NCI-H1694 treated with DMSO at 0.1 percent for 48 hours (cell line): ENCODE measurements at places on chromosomes 5 and 9.

DNA sequence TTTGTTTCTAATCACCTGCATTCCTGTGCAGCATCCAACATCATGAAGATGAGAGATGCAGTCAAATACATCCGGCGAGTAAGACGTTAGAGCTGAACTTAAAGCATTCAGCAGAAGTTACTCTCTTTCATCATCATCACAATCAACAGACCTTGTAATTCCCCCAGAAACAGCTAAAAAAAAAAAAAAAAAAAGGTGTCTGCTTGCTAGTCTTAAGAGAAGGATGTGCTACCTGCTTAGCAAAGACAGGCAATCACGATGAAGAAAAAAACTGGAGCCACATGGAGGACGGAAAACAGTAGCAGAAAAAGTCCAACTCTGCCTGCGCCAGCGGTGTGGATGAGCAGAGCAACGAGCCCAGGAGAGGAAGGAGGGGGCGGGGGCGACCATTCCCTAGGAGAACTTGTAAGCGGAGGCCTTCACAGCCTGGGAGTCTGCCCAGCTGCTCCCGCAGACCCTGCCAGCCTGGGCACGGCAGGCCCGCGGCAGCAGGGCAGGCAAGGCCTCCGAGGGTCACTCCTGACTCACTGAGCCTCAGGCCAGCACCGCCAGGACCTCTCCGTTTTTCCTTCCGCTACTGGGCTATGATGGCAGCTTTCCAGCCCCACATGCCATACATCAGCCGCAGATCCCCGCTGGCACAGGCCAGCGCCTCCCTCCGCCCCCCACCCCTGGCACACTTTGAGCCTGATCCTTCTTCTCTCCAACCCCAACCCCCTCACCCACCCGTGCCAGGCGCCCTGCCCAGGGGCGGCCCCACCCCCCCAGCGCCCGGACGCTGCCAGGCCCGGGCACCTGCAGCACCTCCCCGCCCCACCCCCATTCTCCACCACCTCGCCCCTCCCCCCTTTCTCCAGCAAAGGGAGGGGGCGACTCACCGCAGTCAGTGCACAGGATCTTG is 1.4 kb downstream of the NRG2 start:
- peak; percentile 34 for DNase-seq

DNA sequence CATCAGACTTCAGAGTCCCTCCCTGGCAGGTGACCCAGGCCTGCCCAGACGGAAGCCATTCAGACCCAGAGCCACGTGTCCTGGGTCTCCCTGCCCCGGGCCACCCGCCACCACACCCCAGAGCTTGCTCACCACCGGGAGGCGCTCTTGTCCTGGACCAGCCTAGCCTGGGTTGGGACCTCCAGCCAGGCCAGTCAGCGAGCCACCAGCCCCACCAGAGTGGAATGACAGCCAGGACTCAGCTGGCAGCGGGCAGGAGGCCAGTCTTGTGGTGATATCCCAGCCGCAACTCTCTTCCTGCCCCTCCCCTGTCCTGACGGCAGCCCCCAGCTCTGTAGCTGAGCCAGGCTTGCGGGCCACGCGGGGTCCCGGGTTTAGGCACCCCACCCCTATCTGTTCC is 1.7 kb upstream of the PTGDS start:
- no peak for DNase-seq

- no peak for DNase-seq
These were observed 203.9 kb downstream of the RAB3C start for GRCh38 chr5:58786711-58787303.

- no peak for DNase-seq
These were observed 171.0 kb upstream of the TUT7 start for GRCh38 chr9:86525182-86525581.

DNA sequence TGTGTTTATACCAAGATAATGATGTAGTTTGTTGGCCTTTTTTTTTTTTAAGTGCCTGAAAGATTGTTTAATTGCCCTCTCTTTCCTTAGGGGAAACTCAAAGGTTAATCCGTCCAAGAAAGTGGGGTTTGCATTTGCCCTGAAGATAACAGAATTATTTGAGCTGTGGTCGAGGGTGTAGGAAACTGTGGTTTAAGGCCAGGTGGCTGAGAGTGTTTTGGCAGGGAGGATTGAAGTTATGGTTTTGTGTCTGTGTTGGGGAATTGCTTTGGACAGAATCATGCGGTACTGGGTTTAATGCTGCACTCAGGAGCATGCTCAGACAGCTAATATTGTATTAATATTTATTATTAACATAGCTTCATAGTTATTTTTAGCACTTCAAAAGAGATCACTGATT is 509.8 kb downstream of the EBF1 start:
- DNase-seq = no peak

- no peak for DNase-seq
These were observed 407.0 kb downstream of the ENC1 start for GRCh38 chr5:74233571-74233970.

DNA sequence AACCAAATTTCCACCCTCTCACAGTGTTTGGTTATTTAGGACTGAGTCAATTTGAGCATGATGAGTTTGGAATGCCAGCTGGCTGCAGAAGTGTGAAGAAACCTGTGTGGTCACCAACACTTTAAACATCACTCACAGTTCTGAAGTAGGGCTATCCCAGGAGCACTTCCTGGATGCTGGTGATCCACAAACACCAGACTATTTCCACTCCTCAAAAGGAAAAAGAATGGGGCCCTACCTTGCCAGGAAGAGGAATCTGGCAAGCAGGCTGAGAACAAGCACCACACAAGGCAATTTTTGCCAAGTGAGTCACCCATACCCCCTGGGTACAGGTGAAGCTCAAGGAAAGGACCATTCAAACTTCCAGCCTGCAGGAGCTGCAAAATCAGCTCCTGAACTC is 294.2 kb upstream of the PTGER4 start:
- DNase-seq = no peak

DNA sequence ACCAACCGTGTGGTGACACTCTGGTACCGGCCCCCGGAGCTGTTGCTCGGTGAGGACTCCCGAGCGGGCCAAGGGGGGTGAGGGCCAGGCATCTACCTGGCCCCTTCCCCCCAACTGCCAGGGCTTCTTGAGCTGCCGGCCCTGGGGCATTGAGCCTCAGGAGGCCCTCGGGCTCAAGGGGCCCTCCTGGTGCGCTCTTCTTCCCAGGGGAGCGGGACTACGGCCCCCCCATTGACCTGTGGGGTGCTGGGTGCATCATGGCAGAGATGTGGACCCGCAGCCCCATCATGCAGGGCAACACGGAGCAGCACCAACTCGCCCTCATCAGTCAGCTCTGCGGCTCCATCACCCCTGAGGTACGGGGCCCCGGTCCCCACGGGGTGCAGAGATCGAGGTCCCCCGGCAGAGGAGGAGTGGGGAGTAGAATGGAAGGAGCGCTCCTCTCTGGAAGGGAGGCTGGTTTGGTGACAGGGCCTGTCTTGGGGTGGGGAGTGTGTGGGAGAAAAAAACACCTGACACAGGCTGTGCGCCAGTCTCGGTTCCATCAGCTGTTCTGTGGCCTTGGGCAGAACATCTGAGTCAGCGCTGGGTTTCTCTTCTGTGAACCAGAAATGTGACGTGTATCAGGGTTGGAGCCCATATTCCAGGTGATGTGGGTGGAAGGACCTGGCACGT is 2.6 kb downstream of the CDK9 start:
- no peak for DNase-seq

DNA sequence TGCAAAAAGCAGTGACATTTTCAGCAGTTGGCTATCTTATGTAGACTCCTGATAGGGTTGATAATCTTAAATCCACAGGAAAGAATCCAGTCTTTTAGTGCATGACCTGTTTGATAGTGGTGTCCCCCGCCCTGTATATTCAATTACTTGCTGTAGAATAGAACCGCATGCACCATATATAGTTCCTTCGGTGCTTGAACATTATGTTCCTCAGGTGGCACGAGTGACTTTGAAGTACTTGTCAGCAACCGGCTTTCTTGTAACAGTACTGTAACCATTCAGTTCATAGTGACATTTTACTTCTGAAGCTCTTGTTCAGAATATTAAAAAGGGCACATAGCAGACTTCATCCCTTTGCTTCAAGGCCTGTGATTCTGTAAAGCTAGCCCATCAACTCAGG is 163.2 kb upstream of the KLF9 start:
- DNase-seq = no peak

GRCh38 chr5:44933686-44934085 is 124.9 kb downstream of the MRPS30 start:
- no peak for DNase-seq

GRCh38 chr9:137057545-137057944 is 3.7 kb upstream of the ENTPD2 start:
- peak; percentile 13 for DNase-seq

DNA sequence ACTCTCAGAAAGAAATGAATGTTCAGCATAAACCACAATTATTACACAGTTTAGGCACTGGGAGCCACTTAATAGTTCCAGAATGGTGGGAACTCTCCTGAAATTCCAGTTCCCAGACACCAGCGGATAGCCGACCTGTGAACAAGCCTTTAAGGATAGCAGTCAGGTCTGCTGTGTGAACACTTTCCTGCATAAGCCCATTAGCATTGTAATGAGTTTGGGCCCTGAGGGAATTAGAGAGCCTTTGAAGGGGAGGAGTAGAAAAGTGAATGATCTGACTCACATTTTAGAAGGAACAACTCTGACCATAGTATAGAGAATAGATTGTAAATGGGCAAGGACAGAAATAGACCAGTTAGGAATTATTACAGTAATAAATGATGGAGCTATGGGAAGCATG is 189.1 kb downstream of the ADGRV1 start:
- DNase-seq = no peak

GRCh38 chr5:20286512-20286911 is 298.5 kb upstream of the CDH18 start:
- no peak for DNase-seq

DNA sequence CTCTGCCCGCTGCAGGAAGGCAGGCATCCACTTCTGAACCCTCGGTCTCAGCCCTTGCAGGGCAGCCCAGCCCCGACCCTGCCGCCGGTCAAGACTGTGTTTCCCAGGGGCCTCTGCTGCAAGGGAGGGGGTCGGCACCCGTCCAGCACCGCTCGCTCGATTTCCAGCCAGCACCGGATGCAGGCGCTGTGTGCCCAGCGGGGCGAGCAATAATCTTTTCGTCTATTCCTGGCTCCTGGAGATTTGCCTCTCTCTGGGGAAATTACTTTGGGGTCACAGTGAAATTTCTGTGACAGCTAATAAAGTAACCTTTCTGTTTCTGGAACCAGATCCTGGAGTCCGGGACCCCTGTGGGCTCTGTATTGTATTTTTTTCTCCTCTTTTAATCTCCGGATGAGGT is 155.3 kb downstream of the COL23A1 start:
- DNase-seq = no peak
